ENCODE measurements at places on chromosomes 3 and 15.

DNA sequence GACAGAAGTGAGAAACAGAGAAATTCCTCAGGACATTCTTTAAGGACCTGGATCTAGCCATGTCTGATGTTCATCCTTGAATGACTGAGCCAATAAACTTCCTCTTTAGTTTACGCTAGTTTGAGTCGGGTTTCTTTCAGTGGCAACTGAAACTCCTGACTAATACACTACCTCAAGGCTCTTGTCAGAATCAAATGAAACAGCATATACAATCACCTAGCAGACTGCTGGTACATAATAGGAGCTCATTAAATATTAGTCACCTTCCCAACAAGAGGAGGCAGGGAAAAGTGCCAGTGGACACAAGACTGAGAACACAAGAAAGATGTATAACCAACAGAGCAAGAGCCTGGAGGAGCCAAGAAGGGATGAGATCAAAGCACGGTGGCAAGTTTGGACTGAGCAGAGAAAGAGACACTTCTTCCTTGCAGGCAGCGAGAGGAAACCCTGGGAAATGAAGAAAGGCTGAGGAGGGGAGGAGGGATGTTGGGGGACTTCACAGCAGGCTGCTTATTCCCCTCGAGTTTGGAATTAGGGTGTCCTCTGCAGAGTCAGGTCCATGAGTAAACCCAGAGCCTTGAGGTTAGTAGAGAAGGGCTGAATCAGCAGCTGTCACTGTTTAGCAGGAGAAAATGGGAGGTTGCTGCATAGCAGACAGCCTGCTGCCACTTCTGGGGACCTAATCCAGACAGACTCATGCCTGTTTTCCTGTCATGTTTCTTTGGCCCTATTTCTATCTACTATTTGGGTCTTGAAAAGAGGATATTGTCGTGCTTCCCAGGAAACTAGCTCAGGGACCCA lies 73.3 kb downstream of the MRPL46 start:
- no peak for DNase-seq

GRCh38 chr15:36729418-36729817 lies 150.0 kb downstream of the CDIN1 start:
- no peak for DNase-seq

- no peak for DNase-seq
These were observed 31.6 kb downstream of the CBLB start for GRCh38 chr3:105837143-105837740.

DNA sequence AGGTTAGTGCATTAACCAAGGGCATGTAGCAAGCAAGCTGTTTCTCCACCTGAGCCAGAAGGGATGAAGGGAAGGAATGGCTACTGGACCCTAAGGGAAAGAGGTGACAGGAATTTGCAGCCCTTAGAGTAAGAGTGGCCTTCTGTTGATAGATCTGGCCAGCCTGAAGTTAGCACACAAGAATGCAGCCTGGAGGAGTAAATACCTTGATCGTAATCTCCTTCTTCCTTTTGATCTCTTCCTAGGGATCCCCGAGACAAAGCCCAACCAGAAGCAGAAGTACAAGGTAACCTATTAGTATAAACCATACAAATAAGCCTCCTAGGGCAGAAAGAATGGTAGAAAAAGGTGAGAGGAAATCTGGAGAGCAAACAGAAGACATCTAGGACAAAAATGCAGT lies 134.6 kb downstream of the ATP8B4 start:
- no peak for DNase-seq

DNA sequence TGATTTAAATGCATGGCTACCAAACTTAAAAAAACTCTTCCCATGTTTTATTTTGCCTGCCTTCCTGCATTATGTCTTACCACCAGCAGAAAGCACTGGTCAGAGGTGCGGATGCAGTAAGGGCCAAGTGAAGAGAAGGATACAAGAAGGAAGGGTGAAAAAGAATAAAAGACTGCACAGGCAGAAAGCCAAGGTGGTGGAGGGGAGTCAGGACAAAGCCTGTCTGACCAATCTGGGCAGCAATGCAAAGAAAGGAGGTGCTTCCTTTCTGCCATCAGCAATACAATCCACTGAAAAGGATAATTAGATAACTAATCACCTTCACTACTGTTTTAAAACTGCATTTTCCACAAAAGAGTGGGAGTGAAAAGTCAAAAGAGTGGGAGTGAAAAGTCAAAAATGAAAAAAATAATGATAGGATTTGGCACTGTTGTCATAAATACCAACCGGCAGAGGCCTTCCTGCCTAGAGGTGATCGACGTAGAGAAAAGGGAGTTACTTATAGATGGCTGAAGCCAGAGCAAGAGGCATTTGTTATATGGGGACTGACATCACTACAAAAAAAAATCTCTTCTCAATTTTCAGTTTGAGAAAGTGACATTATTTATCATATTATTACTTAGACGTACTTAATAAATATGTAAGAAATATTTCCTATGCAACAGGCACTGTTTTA lies 385.3 kb downstream of the TBC1D5 start:
- DNase-seq: no peak

- DNase-seq: no peak
These were observed 2.9 kb downstream of the SOX14 start for GRCh38 chr3:137766876-137767537.

DNA sequence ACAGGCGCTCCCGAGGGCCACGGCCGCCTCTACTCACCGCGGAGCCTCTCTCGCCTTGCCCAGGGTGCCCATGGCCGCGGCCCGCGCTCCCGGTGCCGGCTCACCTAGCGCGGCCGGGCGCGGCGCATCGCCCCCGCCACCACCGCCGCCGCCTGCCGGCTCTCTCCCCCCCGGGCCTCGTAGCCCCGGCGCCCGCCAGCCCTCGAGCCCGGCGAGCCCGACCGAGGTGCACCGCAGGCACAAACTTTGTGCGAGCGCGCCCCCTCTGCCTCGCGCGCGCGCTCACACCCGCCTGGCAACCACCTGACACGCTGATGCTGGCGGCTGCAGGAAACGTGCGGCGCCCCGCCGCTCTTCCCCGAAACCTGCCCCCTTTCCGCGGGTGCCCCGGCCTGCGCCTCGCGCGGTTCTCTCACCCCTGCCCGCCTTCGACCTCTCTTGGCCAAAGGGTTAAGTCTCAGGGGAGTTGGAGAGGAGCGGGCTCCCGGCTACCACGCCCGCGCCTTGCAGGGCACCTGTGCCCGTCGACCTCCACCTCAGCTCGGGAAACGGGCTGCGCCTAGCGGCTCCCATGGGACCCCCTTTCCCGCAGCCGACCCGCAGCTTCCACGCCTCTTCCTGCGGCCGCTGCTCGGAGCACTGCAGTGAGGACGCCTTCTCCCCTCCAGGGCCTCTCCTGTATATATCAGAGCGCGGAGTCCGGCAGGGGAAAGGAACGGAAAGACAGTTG lies at the start of gene RASGRP1:
TSS of gene RASGRP1 (minus strand) at position 258 of the 730 bp plus-strand sequence. CDS start at position 72, 186 bp downstream.
- peak; percentile 86 for DNase-seq

GRCh38 chr15:66288093-66288492 lies 5.3 kb upstream of the DIS3L start:
- DNase-seq: no peak

DNA sequence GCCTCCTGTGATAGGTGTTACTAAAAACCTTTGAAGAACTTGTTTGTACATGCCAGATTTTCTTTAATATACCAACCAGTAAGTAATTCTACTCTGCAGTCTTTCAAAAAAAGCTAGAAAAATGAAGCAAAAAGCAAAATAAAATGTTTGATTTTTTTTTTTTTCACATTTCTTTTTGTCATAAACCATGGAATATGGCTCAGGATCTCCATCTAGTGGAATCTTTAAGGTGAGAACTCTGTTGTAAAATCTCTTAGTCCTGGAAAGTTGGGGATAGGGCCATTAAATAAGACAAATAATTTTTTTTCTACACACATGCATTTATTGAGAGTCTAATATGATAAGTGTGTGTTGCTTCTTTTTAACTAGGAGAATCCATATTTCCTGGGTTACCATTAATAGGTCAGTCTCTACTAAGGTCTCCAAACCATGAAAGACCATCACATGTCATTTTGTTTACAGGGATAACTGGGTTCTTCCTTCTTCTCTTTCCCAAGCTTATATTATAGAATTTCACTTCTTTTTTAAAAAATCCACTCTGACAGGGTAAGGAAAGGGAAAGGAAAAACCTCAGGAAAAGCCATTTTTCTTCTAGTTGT lies 84.6 kb downstream of the SLC9A9 start:
- DNase-seq: no peak

DNA sequence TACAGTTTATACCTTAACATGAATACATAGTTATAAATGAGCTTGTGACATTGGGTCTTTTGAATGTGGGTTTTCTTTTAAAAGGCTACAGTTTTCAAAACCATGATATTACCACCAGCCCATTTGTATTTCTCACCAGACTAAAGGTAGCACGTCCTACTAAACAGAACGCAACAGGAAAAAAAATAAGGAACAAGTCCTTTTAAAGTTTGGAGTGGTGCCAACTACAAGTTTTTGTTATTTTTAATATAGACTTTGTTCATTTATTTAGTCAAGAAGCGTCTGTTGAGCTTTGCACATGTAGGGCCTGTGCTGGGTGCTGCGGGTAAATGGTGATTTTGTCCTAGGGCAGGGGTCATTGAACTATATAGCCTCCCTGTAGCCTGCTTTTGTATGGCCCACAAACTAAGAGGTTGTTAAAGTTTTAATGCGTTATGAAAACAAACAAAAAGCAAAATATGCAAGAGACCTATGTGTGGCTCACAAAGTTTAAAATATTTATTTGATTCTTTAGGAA lies 164.4 kb downstream of the GHSR start:
- no peak for DNase-seq

DNA sequence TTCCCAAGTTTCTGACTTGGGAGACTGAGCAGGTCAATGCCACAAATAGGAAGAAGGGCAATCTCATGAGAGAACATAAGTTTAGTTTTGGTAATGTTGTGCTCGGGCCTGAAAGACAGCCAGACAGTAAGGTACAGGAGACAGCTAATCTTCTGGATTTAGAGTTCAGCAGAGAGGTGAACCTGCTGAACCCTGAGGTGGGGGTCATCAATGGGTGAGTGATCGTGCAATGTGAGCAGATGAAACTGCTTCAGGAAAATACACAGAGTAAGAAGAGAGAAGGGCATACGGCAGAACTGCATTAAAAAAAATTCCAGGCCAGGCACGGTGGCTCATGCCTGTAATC lies 23.3 kb downstream of the RUBCN start:
- no peak for DNase-seq

- no peak for DNase-seq
These were observed 31.8 kb downstream of the CTSH start for GRCh38 chr15:78913012-78913411.

- no peak for DNase-seq
These were observed 70.3 kb upstream of the GALNT15 start for GRCh38 chr3:16104156-16104555.

GRCh38 chr3:180996415-180996932 lies 6.9 kb upstream of the DNAJC19 start:
- DNase-seq: no peak

Measured in stimulated activated CD4-positive, alpha-beta T cell treated with anti-CD3 and anti-CD28 coated beads, Interleukin-4, amount 100 ng/mL, for 1 hour (primary cell).